ENCODE measurements at places on chromosomes 7 and 10.

DNA sequence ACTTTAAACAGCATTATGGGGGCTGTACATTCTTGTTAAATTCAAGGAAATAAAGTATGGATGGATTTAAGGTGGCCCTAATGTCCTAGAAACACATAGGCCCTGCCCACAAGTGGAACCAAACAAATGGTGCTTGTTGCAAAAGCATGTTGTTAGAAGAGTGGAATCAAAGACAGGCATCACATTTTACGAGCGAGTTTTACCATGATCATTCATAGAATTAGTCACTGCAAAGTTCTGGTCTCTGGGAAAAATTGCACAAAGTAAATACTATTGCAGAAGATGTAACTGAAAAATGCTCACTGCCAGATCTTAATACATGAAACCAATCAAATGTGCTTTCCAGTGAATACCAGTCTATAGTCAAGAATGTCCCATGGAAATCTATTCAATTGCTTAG, 677.1 kb downstream of the PARD3 start:
- DNase-seq: no peak

GRCh38 chr10:60480865-60481563, 91.3 kb upstream of the ANK3 start:
- DNase-seq: no peak

DNA sequence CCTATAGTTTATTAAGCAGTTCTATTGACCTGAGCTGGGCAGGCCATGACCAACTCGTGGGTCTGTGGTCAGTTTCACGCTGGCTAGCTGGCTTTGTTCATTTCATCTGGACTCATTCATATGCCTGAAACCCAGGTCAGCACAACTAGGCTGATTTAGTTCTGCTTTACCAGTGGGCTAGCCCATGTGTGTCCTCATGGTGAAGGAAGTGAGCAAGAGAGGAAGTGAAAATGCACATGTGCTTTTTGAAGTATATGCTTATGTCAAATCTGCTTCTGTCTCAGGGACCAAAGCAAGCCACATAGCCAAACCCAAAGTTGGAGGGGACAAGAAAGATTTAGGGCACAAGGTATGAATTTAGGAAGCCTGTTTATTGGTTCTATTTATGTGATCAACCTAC, 154.5 kb downstream of the RNF133 start:
- no peak for DNase-seq

DNA sequence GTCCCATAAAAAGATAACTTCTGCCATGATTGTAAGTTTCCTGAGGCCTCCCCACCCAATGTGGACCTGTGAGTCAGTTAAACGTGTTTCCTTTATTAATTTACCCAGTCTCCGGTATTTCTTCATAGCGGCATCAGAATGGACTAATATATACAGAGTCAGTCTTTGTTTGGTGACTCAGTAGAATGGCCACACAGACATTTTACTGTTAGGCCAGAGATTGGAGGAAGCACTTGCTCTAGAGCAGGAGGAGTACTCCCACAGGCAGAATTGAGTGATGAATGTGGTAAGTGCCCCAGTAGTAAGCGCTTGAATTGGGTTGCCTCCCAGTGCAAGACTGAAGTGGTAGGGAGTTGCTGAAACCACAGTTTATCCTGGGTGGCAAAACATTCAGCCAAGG, 149.5 kb upstream of the SMIM30 start:
- DNase-seq: no peak

- no peak for DNase-seq
Observed at GRCh38 chr10:30352377-30352776, 3.3 kb upstream of the MTPAP start.

DNA sequence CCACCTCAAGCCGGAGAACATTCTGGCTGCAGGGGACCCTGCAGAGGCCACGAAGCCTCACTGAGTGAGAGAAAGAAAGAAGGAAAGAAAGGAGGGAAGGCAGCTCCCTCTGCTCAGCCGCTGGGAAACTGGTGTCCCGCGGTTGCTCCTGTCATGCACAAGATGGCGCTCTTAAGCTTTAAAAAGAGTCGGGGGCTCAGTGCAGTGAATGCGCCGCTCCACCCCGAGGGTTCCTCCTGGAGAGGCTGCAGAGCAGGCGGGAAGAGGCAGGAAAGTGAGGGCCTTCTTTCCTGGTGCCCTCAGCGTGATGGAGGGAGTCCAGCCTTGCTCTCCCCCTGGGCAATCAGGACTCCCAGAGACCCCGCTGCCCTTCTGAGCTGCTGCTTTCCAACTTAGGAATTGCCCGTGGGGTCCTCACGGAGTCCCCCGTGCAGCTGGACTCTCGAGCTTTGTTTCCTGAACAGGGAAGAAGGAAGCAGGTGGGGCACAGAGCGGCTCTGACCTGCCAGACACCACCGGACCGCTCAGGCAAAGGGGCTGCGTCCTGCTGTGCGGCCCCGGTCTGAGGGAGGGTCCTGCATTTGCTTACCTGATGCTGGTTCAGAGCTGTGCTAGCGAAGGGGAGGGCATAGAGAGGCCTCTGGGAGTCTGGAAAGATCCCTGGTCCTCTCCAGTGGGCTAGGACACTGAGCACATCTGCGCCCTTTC, 141.9 kb upstream of the MKI67 start:
- no peak for DNase-seq

DNA sequence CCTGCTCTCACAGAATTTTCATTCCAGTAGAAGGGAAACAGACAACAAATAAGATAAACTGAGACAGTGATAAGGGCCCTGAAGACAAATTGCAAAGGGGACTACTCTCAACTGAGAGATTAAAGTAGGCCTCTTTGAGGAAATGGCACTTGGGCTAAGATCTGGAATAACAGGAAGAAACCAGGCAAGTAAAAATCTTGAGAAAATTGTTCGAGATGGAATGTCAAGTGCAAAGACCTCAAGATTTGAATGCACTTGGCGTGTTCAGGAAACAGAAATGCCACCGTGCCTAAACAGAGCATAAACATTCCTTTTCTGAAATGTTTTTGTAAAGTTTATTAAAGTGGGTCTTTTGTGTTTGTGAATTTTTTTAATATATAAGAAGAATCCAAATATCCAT, 10.7 kb downstream of the ARMH3 start:
- DNase-seq: no peak

DNA sequence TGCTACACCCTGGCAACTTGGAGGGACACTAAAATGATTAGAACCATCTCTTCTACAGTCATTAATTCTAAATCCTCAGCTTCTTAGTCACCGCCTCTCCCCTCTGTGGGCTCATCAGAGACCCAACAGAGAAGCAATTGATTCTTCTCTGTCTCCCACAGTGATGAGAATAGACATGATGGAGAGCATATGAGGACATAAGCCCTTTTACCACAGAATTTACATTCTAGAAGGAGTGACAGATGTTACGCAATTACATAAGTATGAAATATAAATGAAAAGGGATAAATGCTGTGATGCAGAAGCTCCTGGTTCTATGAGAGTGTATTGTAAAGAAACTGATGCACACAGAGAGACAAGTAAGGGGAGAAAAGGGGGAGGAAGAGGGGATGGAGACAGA, 18.1 kb upstream of the ABCB5 start:
- DNase-seq: no peak

Data from activated T-helper 1 cell treated with anti-CD3 and anti-CD28 coated beads, Interleukin-2, amount 50 U/mL, for 16 hours (primary cell).